ENCODE measurements at places on chromosomes 3 and 15.

DNA sequence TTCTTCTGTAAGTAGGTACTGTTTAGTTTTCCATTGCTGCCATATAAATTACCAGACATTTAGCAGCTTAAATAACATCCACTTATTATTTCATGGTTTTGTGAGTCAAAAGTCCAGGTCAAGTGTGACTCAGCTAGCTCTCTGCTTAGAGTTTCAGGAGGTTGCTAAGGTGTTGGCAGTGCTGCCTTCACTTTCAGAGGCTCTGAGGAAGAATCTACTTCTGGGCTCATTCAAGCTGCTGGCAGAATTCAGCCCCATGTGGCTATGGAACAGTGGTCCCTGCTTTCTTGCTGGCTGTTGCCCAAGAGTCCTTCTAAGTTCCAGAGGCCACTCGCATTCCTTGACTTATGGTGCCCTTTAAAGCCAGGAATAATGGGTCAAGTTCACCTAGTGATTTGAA lies 4.5 kb downstream of the CFAP44 start:
- DNase-seq: no peak

GRCh38 chr3:53775834-53776251 lies 70.4 kb downstream of the CHDH start:
- DNase-seq: no peak

DNA sequence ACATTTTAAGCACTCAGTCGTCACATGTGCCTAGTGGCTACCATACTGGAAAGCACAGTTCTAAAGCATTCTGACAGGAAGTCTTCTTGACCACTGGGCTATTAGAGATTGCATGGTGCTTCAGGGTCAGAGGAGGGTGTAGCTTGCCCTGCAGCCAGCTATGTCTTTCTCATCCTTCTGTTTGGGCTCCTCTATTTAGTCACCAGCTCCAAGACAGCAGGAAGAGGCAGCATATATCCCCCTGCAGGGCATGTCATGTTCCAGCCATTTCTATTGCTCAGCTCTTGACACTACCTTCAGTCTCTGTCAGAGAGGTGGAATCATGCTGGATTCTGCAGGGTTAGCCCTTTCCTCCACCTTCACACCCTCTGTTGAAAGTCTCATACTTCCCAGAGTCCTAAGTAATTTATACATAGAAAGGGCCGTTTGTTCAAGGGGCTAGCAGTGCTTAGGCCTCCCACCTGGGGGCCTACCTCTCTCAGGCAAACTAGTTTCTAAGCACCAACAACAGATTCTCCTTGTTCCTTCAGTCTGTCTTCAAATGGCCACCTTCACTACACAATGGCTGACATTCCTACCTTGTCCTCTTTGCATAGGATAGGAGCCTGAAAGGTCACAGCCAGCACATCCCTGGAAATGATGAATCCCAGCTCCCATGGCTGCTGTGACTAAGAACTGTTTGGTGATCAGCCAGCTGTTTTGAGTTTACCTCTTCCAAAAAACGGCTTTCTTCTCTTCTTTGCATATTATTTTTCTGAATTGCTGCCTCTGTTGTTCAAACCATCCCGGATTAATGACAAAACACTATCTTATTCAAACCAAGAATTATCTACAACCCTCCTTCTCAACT lies 115.7 kb upstream of the BFSP2 start:
- no peak for DNase-seq

DNA sequence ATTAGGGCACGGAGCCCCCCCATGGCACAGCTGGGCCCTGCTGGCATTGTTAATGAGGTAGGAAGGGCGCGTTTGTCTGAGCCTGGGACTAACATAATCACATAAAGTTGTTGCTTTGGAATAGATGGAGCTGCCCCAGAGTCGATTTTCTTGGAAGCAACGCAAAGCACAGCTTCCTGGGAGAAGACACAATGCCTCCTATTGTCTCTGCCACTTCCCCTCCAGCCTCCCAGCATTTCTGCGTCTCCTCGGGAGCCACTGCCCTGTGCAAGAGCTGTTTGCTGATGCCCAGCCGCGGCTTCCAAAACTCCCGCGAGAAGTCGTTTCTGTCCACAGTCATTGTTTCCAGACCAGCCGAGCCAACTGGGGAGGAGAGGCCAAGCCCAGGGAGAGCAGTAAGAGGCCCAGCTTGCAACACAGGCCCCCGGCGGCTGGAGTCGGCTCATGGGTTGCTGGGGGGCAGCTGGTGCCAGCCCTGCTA lies 18.1 kb upstream of the ALDH1A3 start:
- DNase-seq: peak; percentile 59

- no peak for DNase-seq
Observed at GRCh38 chr3:134368751-134369105, 5.5 kb downstream of the AMOTL2 start.

DNA sequence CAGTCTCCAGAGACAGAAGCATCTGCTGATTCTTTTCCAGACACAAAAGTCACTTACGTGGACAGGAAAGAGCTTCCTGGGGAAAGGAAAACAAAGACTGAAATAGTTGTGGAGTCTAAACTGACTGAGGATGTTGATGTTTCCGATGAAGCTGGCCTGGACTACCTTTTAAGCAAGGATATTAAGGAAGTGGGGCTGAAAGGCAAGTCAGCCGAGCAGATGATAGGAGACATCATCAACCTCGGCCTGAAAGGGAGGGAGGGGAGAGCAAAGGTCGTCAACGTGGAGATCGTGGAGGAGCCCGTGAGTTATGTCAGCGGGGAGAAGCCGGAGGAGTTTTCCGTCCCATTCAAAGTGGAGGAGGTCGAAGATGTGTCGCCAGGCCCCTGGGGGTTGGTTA lies 25.4 kb downstream of the SYNM start:
- DNase-seq: no peak

- no peak for DNase-seq
Observed at GRCh38 chr3:185989511-185989910, 51.7 kb upstream of the TRA2B start.

GRCh38 chr3:99634881-99635280 lies 3.5 kb upstream of the COL8A1 start:
- DNase-seq: no peak

GRCh38 chr3:74789111-74789510 lies 174.7 kb upstream of the CNTN3 start:
- DNase-seq: no peak

DNA sequence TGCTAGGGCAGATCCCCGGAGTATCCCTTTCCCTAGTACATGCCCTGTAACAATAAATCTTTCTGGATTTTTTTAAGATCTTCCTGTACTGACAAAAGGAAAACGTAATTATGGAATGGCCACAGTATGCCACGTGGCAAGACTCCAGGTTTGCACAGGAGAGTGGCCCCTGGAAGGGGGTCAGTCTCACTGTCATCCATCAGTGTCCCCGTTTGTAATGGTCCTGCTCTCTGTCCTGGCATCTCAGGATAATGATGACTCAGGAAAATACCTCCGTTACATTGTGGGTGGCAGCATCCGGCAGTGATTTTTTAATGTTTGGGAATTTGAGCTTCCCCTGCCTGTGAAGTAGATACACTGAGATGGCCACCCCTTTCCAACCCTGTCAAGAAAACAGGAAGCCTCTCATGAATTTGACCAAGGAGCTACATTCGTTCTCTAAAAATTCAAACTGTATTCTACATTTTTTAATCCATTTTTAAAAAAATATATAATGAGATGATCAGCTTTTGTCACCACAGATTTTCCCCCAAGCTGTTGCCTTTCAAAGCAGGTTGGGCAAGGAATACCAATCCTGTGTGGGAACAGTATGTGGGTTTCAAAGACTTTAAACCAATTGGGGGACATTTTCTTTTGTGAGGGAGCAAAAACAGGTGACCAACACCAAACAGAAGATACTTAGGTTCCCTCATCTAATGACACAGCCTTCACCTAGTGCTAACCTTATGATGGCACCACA lies 110.4 kb downstream of the C3orf70 start:
- DNase-seq: no peak

DNA sequence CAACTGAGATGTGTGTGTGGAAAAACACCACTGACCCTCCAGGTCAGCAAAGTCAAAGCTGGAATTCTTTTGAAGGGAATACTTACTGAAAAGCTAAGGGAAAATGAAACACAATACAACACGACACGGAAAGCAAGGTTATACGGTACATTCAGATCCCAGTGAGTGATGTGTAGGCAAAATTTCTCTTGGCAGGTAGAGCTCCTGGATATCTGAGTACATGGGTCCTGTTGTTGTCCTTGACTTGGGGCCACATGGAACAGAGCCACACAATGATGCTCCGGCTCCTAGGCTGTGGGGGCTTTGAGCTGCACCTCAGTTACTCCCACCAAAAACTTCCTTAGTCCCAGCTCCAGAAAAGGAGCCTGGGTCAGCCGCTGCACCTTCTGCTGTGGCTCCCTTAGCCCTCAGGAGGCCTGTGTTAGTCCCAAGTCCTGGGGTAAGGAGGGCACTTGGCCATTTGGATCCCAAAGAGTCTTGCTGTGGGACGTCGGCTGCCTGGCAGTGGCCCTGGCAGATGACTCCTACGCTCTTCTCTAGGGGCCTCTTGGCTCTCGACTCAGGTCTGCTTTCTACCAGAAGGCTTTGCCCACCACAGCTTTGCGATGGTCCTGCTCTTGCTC lies 95.6 kb downstream of the ADCY5 start:
- no peak for DNase-seq

DNA sequence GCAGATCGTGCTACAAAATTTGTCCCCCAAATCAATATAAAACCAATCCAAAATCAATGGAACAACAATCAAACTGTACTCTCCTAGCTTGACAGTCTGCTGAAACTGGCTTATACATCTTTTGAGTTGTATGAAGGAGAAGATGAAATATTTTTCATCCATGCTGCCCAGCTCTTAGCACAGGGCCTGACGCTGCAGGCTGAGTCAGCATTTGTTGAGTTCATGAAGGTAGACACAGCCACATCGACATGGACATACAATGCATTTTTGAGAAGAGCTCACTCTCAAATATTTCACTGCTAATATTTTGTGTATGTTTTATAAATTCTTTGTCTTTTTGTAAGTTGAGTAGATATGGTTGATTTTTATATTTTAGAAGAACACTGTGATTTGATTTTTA lies 327.3 kb downstream of the OTOL1 start:
- no peak for DNase-seq

DNA sequence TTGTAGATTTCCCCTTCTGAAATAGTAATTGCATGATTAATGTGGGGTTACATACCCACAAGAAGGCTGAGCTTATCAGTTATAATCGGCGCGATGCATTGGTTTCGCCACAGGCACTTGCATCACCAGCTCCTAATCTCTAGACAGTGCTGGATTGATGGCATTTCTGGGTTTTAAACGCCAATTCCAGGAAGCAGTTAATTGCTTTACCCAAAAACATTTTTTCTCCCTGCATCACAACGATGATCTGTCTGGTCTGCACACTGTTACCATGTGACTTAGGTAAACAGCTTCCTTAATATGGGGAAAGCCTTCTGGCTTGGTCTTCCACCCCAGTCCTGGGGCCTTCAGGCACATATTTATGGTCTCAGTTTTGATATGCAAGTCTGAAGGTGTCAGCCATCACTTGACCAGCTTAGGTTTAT lies 70.0 kb upstream of the HEG1 start:
- DNase-seq: no peak

DNA sequence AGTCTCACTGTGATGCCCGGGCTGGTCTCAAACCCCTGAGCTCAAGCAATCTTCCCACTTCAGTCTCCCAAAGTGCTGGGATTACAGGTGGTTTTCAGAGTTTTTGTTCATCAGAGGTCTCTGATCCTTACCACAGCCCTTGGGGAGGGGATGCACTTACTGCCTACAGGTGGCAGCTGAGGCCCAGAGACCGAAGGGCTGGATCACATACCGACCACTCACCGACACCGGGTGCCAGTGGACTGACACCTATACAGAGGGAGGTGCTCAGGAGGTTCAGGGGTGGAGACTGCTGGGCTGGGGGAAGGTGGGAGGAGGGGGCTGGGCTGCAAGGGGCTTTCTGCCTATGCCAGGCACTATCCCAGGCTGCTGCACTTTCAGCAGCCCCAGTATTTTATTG lies 19.5 kb downstream of the DUSP7 start:
- no peak for DNase-seq

DNA sequence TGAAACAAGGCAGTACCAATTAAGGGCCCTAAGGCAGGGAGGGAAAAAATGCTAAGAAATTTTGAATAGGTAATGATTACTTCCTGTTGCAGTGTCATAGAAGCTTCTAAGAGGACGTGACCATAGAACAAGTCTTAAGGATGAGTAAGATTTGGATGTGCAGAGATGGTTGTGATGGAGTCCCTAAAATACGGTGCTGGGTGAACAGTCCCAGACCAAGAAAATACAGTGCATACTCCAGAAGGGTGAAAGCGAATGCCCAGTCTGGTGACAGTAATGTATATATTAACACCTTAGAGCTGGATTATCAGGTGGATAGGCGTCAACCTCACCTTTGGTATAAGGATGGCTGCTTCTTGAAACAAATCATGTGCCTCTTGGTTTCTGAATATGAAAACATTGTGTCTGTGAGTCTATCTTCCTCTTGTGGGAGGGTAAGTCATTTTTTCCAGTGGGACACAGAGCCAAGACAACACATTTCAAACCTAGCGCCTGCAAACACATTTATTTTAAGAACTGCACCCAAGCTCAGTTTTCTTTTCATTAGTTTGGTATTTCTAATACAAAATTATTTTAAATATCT lies 101.2 kb upstream of the TP63 start:
- no peak for DNase-seq

- DNase-seq: no peak
Observed at GRCh38 chr3:121958801-121959200, 63.2 kb downstream of the ILDR1 start.

GRCh38 chr3:13198264-13198879 lies 125.1 kb upstream of the IQSEC1 start:
- no peak for DNase-seq

- no peak for DNase-seq
Observed at GRCh38 chr3:194109192-194109863, 26.6 kb upstream of the HES1 start.

- DNase-seq: no peak
Observed at GRCh38 chr3:66393333-66394005, 107.4 kb downstream of the LRIG1 start.

- DNase-seq: no peak
Observed at GRCh38 chr15:85402195-85402881, 21.9 kb downstream of the AKAP13 start.

DNA sequence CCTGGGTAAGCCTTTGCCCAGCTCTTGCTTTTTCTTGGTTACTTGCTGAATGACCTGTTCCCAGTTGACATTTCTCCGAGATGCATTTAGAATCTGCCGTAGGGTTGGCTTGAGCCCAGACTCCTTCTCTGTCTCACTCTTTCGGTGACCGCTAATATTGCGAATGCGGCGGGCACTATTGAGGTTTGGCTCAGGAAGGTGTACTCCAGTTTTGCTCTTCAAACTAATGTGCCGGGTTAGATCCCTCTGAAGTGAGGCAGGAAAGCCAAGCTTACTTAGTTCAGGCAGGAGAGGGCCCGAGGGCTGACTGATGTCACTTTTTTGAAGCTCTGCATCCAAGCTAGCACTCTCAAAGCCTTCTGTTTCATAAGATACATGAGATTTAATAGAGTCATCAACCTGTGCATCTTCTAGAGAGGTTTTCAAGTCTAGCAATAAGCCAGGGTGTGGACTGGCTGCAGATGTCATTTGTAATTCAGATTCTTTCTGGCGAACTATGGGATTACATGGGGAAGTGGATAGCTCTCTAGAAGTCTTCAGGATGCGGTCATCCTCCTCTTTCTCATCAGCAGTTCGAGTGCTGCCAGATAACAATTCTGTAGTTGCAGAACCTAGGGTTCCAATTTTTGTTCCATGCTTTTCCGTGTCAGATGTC lies 41.0 kb downstream of the ZNF106 start:
- DNase-seq: no peak

GRCh38 chr3:45724911-45725310 lies 35.7 kb downstream of the SACM1L start:
- DNase-seq: no peak

Measured in nucleus accumbens (tissue), 56 donors.